NCI-H1694 (cell line): ENCODE measurements at places on chromosomes 2 and 18.

- DNase-seq, result no peak
Measured at GRCh38 chr18:72089432-72089831, 454.7 kb downstream of the CBLN2 start.

- no peak for DNase-seq
Measured at GRCh38 chr18:21725201-21725600, 15.4 kb upstream of the MIB1 start.

- no peak for DNase-seq
Measured at GRCh38 chr2:188519136-188519535, 227.5 kb downstream of the GULP1 start.

DNA sequence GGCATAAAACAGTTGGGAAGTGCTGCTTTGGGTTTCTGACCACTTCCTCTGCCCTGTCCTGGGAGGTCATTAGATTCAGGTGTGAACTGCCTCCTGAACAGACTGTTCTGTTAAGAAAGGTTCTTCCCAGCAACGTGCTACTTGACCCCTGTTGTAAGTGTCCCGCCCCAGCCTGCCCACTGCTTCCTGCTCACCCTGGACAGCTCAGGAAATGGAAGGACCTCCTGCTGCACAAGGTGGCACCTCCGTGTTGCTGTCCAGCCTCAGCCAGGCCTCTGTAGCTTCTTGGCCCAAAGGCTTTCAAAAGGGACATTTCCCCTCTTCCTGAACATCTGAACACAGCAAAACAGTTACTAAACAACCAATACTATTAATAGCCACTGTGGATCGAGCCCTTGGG is 5.3 kb downstream of the TOGARAM2 start:
- no peak for DNase-seq

- DNase-seq, result peak; percentile 56
Measured at GRCh38 chr2:55431982-55432627, 12.4 kb upstream of the CCDC88A start.

GRCh38 chr2:95700519-95700918 is 108.7 kb downstream of the TRIM43 start:
- no peak for DNase-seq

GRCh38 chr2:30287857-30288513 is 56.7 kb downstream of the LBH start:
- no peak for DNase-seq

DNA sequence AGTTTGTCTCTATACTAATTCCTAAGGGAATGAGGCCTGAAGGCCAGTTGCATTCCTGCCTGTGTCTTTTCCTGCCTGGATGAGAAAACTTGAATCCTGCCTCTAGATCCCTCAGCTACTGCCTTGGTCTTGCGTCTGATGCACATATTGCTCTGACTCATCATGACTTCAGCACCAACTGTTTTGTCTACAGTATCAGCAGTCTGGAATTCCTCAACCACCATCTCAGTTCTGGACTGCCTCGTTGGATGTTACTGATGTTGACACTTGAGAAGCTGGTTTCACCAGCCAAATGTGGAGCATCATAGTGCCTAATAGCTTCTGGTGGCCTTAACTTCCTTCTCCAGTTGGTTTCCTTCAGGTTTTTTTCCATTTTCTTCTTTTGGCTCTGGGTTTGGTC is 211.0 kb downstream of the CTNNA2 start:
- no peak for DNase-seq

DNA sequence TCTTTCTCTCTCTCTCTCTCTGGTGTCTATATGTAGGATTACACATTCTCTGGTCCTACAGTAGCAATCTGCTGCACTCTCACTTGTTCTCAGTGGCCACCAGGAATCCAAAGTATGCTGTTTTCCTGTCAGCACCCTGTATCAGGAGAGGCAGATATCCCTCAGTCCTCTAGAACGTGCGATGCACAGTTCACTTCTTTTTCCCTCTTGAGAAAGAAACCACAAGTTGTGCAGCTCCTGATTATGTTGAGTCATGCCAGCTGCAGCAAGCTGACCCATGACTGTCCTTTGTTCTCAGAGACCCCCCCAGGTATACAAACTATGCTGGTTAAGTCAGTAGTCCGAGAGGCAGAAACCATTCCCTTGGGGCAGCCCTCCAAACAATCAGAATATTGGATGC is 54.6 kb downstream of the LANCL1 start:
- DNase-seq, result no peak

- DNase-seq, result no peak
Measured at GRCh38 chr2:236054621-236055305, 113.4 kb downstream of the GBX2 start.

DNA sequence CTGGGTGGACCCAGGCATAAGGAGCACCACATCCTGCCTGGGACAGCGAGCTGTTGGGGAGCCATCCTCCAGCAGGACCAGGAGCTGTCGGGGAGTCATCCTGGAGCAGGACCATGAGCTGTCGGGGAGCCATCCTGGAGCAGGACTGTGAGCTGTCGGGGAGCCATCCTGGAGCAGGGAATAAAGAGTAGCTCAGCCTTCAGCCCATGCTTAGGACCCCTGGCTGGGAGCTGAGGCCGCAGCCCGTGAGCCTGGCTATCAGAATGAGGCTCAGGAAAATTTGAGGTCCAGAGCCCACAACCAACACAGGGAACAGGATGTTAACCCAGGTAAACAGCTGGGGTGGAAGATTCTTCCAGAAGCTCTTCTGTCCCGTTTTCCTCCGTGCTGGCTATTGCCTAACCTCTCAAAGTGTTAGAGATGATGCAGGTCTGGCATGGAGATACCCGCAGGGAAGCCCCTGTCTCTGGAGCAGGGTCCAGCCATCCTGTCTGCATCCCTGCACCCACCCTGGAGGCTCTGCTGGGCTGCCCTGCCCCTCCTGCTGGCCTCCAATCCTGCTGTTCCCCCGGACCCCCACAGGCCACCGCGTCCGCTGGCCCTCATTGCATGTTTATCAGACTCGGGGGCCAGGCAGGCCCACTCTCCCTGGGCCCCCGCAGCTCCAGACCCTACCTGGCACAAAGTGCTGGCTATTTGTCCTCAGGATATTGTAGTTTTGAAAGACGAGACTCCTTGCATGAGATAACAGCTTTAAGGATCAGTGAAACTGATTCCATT is 243.5 kb upstream of the MYT1L start:
- DNase-seq, result no peak

GRCh38 chr2:38750011-38750890 is 910 bp downstream of the SRSF7 start:
- DNase-seq, result no peak

GRCh38 chr2:17646838-17647701 is 106.5 kb downstream of the SMC6 start:
- no peak for DNase-seq

- peak; percentile 10 for DNase-seq
Measured at GRCh38 chr18:46334868-46335281, 230.7 kb downstream of the HAUS1 start.

- peak; percentile 32 for DNase-seq
Measured at GRCh38 chr2:10163498-10164486, 41.3 kb downstream of the RRM2 start.

GRCh38 chr2:142981069-142981378 is 103.6 kb downstream of the KYNU start:
- no peak for DNase-seq

DNA sequence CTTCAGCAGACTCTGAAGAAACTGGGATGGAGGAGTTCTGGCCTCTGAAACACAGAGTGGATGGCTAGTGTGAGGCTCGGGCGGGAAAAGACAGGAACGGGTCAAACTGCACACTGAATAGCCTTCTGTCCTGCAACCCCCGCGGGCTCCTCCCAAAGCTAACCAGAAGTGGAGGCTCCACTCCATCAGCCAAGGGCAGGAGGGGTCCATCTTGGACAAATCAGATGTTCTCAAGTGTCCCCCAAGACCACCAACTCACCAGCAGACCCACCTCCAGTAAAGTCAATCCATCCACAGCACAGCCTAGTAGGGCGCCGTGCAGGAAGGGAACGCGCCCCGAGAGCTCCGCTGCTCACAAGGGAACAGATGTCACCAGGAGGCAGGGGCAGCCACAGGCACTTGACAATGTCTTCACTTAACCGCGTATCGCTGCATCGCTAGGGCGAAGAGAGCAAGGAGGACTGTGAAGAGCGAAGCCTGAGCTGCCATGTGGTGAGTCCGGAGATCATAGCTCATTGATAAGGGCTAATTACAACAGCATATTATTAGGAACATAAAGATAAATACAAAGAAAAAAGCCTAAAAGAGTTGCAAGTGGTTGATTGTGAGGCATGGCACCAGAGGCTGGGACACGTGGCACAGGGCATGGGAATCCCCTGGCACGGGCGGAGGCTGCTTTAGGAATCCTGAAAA is 494.6 kb upstream of the MYT1L start:
- no peak for DNase-seq

- DNase-seq, result no peak
Measured at GRCh38 chr18:6877288-6877687, 147.8 kb downstream of the ARHGAP28 start.

GRCh38 chr2:133676392-133677130 is 108.3 kb upstream of the NCKAP5 start:
- no peak for DNase-seq

- DNase-seq, result no peak
Measured at GRCh38 chr2:41020358-41020757, 568.5 kb upstream of the SLC8A1 start.

GRCh38 chr2:137928547-137929518 is 35.4 kb upstream of the HNMT start:
- DNase-seq, result no peak

- DNase-seq, result no peak
Measured at GRCh38 chr2:70008290-70008689, 46.9 kb upstream of the ASPRV1 start.
